ENCODE measurements at places on chromosomes 13 and 19.

DNA sequence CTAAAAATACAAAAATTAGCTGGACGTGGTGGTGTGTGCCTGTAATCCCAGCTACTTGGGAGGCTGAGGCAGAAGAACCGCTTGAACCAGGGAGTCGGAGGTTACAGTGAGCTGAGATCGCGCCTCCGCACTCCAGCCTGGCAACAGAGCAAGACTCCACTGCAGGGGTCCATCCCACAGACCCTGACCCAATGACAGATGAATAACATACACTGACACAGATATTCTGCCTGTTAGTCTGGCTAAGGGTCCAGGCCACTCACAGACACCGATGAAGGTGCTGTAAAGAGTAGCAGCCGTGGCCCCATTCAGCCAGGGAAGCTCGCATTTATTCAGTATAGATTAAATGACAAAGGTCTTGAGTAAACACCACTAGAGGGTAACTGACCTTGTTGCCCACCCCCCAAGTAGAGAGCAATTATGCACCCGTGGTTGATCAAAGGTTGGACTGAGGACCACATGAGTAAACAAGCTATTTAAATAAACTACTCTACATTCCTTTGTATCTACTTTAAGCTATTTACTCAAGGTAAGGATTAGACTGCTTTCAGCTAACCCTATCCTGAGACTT is 8.5 kb upstream of the CRYL1 start:
- DNase-seq: no peak

GRCh38 chr19:3610745-3611717 is 4.4 kb upstream of the TBXA2R start:
- DNase-seq: no peak

GRCh38 chr13:109897988-109898624 is 111.7 kb upstream of the IRS2 start:
- no peak for DNase-seq

- DNase-seq: no peak
Measured at GRCh38 chr19:18167975-18168645, 5.5 kb upstream of the IFI30 start.

GRCh38 chr19:6852001-6852400 is 35.4 kb upstream of the ADGRE1 start:
- DNase-seq: no peak

Measured in stimulated activated CD4-positive, alpha-beta T cell treated with anti-CD3 and anti-CD28 coated beads, Interleukin-4, amount 100 ng/mL, for 48 hours (primary cell).